Activated B cell treated with CpG ODN at 0.5 μM for 24 hours (primary cell): ENCODE measurements at places on chromosomes 16 and 17. TPM values are rescaled to one million over a fixed set of nuclear protein-coding genes. Genes with fewer than 3 reads are reported as not detected.
A peak's percentile ranks its signal among the peaks of the same experiment; 100 is the strongest.

Gene SEPHS2
- total RNA-seq = 79.1 and 80.0 TPM in 2 replicates

DNA sequence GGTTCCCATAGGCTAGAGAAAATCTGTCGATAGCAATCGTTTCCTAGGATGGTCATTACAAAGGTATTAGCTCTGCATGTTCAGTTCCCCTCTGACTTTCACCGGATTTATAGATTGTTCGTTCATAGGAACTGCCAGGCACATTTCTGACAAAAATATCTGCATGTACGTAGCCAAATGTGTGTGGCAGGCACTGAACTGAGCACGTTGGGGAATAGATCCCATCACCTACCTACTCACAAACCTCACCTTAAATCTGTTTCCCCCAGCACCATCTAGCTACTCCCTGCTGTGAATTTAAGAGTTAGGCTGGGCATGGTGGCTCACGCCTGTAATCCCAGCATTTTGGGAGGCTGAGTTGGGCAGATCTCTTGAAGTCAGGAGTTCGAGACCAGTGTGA, 64.5 kb upstream of the TANC2 start:
- H3K27me3 ChIP-seq = peaks cover 17% of the 10 kb centered on the region
- no peak overlapping the region for H3K27ac ChIP-seq
- H3K4me1 ChIP-seq = no peaks in the 10 kb centered on the region
- no peak for DNase-seq
- no peaks in the 10 kb centered on the region for H3K36me3 ChIP-seq

DNA sequence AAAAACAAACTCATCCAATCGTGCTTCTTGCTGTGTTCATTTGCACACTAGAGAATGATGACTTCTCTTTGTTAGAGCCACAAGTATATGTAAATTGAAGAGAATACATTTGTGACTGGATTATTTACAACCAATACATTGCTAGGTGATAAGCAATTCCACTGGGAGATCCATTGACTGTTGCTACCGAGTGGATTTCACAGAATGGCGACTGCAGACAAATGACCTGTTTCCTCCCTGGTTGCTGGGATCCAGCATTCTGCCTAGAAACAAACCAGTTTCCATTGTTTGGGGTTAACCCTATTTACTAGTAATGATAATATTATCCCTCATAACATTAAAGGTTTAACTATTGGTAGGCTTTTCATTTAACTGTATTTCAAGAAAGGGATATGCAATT, 36.9 kb upstream of the CPHXL start:
- H3K4me1 ChIP-seq = peaks cover 29% of the 10 kb centered on the region
- no peaks in the 10 kb centered on the region for H3K36me3 ChIP-seq
- no peak overlapping the region for H3K27ac ChIP-seq
- no peak for DNase-seq
- peaks cover 4% of the 10 kb centered on the region for H3K27me3 ChIP-seq
- H3K4me3 ChIP-seq = no peak overlapping the region

DNA sequence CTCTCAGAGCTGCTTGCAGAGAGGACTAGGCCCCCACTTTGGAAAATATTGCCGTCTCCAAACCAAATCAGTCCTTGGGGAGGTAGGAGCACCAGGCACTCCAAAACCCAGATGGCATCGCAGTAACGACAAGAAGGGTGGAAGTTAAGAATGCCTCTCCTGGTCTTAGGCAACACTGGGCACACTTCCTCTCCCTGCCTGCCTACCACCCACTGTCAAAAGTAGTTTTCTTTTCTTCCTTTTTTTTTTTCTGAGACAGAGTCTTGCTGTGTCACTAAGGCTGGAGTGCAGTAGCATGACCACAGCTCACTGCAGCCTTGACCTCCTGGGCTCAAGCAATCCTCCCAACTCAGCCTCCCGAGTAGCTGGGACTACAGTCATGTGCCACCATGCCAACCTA, 47.2 kb downstream of the SRL start:
- H3K4me1 ChIP-seq = no peaks in the 10 kb centered on the region
- H3K27me3 ChIP-seq = peaks cover 2% of the 10 kb centered on the region
- no peak overlapping the region for H3K4me3 ChIP-seq
- no peak overlapping the region for H3K27ac ChIP-seq

DNA sequence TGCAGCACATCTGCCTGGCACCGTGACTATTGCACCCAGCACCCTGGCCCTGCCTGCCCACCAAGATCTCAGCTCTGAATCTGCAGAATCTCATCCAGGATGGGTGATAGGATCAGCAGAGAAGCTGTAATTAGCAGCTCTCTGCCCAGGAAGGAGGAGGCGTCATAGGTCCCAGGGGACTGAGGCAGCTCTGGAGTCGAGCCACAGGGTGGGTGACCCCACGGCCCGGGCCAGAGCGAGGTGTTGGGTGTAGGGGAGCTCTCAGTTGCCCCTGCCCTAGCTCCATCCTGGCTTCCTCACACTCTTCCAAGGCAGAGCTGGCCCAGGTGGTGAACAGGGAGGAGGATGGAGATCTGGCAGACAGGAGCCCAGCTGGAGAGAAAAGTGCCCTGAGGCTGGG, 18.2 kb upstream of the FAM83G start:
- H3K4me1 ChIP-seq = peaks cover 21% of the 10 kb centered on the region
- no peaks in the 10 kb centered on the region for H3K27me3 ChIP-seq
- DNase-seq = no peak
- peak overlapping the region; percentile 8 for H3K27ac ChIP-seq
- no peak overlapping the region for H3K4me3 ChIP-seq
- H3K36me3 ChIP-seq = peaks cover 51% of the 10 kb centered on the region

- no peak overlapping the region for H3K4me3 ChIP-seq
- H3K27ac ChIP-seq = no peak overlapping the region
- H3K4me1 ChIP-seq = peaks cover 27% of the 10 kb centered on the region
- H3K36me3 ChIP-seq = no peaks in the 10 kb centered on the region
- H3K27me3 ChIP-seq = no peaks in the 10 kb centered on the region
- DNase-seq = no peak
Observed at GRCh38 chr16:84629580-84629979, 11.7 kb upstream of the COTL1 start.

DNA sequence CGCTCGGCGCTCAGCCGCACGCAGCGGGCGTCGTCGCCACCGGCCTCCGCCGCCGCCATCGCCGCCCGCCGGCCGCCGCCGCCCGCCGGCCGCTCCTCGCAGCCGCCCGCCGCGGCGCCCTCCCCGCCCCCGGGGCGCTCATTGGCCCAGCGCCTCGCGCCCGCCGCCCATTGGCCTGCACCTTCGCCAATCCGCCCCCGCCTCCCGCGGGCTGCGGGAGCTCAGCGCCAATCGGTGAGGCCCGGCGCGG, at the start of gene PGP:
TSS of gene PGP (minus strand) at position 122 of the 250 bp plus-strand sequence. CDS start at position 59, 63 bp downstream.
- H3K4me3 ChIP-seq = peak within 1 kb of the TSS; percentile 87
- DNase-seq = no peak
- peaks cover 14% of the 10 kb centered on the region for H3K4me1 ChIP-seq
- H3K36me3 ChIP-seq = peaks cover 3% of the 10 kb centered on the region
- peak within 1 kb of the TSS; percentile 87 for H3K27ac ChIP-seq

DNA sequence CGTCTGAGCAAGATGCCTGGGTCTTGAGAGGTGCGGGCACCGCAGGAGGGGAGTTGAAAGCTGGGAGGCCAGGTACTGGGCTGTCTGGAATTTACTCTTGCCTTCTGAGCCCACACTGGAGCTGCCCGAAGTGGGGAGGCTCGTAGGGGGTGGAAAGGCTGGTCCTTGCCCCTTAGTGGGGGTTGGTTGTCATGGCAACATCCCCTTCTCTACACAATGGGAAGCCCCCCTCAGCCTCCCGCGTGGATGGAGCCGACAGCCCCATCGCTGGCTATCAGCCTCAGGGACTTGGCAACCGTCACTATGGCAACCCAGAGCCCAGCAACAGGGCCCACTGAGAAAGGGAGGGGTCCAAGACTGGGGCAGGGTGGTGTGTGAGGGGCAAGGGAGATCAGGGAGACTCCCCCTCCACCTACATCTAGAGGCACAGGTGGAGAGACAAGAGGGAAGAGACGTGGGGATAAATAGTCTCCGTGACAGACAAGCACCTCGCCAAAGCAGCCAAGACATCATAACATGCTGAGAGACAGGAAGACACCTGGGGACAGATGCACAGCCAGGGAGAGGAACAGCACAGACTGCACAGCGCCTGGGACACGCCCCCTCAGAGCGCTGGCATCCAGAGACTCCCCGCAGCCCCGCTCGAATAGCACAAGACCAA, 5.3 kb upstream of the DNAH2 start:
- no peak overlapping the region for H3K4me3 ChIP-seq
- peaks cover 15% of the 10 kb centered on the region for H3K4me1 ChIP-seq
- no peak for DNase-seq
- H3K36me3 ChIP-seq = no peaks in the 10 kb centered on the region
- peaks cover 60% of the 10 kb centered on the region for H3K27me3 ChIP-seq

DNA sequence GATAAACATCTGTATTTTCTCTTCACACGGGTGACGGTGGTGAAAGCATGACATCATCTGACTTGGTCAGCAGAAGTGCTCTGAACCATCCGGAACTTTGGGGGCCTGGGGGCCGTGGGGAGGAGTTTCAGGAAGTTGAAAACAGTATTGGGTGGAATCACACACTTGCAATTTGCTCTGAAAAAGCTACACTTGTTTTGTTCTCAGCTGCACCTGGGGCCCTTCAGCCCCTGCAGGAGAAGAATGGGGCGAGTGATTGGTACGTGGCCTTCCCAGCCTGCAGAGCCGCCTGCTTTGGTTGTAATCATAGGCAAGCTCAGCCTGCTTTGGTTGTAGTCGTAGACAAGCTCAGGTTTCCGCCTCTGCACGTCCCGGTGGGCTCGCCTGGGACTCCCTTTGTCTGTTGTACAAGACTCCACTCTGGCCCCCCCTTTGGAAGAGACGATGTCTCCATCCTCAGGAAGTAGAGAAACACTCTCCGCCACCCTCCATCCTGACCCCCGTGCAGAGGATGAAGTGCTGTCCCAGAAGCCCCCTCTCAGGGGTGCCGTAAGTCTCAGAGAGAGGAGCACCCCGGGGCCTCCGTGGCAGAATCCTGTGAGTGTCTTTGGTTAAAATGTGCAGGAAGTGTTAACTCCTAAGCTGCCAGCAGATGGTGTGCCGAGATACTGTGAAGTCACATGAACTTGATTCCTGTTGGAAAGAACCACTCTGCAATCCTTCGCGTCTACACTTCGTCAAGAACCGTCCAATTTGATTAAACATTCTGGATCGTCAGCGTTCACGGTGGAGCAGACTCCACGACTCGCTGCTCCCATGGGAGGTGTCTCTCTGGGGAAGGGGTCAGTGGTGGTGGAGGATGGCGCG, 5.4 kb downstream of the BANP start:
- H3K4me1 ChIP-seq = peaks cover 92% of the 10 kb centered on the region
- peak overlapping the region; percentile 79 for H3K4me3 ChIP-seq
- H3K36me3 ChIP-seq = peaks cover 64% of the 10 kb centered on the region
- H3K27me3 ChIP-seq = no peaks in the 10 kb centered on the region

GRCh38 chr16:69087161-69087581, 18.3 kb upstream of the HAS3 start:
- no peak overlapping the region for H3K27ac ChIP-seq
- no peak overlapping the region for H3K4me3 ChIP-seq
